ENCODE measurements at places on chromosomes 6 and 20.

GRCh38 chr6:27076116-27076515, 171.4 kb upstream of the PRSS16 start:
- DNase-seq: no peak

- DNase-seq: no peak
These were observed 2.2 kb upstream of the PTPRA start for GRCh38 chr20:2871111-2871465.

- no peak for DNase-seq
These were observed 234.8 kb downstream of the PHACTR1 start for GRCh38 chr6:12951415-12951814.

DNA sequence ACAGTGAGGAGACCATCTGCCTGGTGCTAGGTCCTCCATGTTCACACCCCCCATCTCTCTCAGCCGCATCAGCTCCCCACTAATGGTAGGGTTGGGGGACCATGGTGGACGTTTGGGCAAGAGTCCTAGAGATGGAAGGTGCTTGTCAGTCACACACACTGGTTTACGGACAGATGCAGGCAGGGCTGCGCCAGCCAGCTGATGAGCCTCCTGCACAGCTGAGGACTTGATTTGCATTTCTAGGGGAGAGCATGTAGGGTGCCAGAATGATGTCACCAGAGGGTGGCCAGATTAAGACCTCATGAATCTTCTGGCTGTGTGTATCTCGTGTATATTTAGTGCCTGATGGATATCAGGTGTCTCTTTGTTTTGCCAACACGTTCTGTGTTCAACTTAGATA, 28.6 kb downstream of the CST8 start:
- DNase-seq: no peak

GRCh38 chr20:49696594-49696993, 17.1 kb downstream of the B4GALT5 start:
- DNase-seq: no peak

DNA sequence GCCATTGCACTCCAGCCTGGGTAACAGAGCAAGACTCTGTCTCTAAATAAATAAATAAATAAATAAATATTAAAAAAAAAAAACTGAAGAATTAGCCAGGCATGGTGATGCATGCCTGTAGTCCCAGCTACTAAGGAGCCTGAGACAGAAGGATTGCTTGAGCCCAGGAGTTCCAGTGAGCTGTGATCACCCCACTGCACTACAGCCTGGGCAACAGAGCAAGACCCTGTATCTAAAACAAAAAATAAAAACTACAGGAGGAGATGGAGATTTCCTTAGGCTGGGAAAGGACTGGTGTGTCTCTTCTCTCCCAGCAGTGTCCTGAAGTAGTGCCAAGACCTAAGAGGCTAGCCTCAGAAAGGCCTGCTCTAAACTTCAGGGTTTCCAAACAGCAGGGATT, 8.1 kb upstream of the GTF3C6 start:
- DNase-seq: no peak

GRCh38 chr6:6505111-6505510, 83.4 kb upstream of the LY86 start:
- no peak for DNase-seq

DNA sequence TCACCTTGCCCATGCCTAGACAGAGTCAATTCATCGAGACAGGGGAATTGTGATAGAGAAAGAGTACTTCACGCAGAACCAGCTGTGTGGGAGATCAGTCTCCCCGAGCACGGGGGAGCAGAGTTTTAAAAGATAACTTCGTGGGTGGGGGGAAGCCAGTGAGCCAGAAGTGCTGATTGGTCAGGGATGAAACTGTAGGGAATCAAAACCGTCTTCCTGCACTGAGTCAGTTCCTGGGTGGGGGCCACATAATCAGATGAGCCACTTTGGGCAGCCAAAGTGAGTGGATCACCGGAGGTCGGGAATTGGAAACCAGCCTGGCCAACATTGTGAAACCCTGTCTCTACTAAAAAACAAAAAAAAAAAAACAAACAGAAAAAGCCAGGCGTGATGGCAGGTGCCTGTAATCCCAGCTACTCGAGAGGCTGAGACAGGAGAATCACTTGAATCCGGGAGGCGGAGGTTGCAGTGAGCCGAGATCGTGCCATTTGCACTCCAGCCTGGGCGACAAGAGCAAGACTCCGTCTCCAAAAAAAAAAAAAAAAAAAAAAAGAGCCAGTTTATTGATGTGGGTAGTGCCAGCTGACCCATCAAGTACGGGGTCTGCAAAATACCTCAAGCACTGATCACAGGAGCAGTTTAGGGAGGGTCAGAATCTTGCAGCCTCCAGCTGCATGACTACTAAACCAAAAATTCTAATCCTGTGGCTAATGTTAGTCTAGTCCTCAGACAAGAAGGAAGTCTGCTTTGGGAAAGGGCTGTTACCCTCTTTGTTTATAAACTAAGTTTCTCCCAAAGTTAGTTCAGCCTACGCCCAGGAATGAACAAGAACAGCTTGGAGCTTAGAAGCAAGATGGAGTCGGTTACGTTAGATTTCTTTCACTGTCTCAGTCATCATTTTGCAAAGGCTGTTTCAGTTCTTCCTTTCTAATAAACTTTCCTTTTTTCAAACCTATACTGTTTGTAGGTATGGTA, 3.9 kb upstream of the TRIM39 start:
- peak; percentile 66 for DNase-seq

DNA sequence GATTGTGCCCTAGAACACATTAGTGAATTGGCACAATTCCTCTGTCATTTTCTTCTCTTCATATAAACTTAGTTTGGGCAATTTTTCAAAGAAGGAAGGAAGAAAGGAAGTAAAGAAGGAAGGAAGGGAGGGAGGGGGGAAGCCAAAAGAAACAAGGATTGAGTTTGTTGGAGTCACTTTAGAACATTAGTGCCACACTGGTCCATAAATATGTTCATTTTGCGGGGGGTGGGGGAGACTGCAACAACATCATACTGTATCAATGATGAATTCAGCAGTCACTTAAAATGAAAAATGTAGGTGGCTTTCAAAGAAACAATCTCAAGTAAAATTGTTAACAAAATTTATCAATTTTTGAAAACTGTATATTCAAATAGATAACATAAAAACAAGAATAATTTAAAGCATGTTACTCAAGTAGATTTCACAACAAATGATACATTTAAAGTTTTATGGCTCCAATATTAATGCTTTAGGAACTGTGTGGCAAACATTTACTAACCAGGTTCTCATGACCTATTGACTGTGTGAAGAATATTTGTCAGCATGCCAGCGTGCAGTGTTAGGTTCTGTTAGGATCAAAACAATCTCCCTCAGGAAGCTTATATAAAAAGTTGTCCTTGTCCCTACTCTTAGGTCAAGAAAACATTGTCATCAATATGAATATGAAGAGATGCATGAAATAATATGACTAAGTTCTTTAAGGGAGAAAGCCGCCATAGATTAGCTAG, 208.1 kb upstream of the AGPAT4 start:
- DNase-seq: no peak

- peak; percentile 11 for DNase-seq
These were observed 327.2 kb upstream of the ZFP64 start for GRCh38 chr20:52518735-52519134.

- DNase-seq: no peak
These were observed 25.0 kb downstream of the L3MBTL3 start for GRCh38 chr6:130043344-130043743.

DNA sequence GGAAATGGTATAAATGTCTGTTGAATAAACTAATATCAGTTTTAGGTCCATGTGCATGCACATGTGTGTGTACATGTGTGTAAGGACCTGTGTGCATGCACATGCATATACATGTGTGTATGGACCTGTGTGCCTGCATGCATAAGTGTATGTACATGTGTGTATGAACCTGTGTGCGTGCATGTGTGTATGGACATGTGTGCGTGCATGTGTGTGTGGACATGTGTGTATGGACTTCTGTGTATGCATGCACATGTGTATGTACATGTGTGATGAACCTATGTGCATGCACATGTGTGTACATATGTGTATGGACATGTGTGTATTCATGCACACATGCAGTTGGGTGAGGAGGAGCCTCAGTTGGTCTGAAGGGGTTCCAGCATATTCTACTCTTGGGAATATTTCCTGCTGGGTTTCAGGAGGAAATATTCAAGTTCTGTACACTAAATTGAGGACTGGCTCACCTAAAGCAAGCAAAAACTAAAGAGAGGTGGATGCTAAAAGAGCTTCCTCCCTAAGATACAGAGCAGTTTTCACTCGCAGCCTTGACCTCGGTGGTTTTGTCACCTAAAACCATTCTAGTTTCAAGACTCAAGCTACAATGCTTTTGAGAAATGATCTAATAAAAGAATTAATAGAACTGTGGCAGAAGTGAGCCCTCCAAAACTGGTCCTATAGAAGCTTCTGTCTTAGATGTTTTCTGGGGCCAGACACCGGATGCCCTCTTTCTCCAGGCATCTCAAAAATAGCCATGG, 742.8 kb downstream of the MAFB start:
- no peak for DNase-seq

GRCh38 chr6:107064579-107065065, 36.6 kb downstream of the MTRES1 start:
- no peak for DNase-seq

DNA sequence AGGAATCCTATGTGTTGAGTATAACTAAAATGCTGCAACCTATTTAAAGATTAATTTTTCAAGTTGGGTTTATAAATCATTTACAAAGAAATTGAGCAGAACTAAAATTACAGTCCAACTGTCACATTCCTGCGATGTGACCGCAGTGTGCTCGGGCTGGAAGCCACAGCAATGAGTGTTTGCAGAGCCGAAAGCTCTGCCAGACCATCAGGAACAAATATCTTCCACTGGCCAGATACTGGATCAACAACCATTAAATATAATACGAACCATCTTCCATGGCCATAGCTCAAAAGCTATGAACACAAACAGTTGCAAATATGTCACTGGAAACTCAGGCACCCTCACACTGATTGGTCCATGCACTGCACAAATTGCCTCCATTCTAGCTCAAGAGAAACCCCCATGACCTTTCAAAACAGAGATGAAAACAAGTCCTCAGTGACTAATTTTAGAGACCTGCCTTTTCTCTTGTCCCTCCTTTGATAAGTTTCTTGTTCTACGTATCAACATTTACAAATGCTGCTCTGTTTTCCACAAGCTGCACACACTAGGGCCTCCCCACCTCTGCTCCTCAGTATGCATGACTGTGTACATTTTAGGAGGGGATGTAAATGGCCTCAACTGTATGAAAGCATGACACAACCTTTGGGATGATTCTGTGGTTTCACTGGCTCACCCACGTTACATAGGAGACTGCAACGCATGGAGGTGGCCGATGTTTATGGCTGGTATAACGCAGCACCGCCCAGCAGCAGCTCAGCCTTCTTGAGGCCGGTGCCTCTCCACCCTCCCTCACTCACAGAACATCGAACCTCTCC, 171.7 kb downstream of the WDR27 start:
- DNase-seq: peak; percentile 85

DNA sequence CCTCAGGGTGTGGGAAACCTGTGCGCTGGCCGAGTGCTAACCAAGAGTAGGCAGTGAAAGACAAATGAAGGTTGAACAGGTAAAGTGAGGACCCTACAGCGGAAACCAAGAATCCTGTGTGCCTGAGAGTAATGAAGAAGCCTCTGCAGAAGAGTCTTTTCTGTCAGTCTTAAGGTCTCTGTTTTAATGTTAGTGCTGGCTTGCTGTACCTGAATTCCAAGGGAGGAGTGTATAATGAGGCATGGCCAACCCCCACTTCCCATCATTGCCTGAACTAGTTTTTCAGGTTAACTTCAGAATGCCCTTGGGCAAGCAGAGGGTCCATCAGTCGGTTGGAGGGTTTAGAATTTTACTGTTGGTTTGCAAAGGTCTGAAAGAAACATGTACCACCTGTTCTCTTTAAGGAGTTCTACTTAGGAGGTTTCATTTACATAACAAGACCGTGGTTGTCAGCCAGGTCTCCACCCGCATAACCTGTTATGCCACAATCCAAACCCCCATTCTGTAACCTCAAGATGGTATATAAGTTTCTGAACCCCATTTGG, 589 bp upstream of the PDCD2 start:
- no peak for DNase-seq

- no peak for DNase-seq
These were observed 226.0 kb downstream of the BMP7 start for GRCh38 chr20:57040466-57040865.

DNA sequence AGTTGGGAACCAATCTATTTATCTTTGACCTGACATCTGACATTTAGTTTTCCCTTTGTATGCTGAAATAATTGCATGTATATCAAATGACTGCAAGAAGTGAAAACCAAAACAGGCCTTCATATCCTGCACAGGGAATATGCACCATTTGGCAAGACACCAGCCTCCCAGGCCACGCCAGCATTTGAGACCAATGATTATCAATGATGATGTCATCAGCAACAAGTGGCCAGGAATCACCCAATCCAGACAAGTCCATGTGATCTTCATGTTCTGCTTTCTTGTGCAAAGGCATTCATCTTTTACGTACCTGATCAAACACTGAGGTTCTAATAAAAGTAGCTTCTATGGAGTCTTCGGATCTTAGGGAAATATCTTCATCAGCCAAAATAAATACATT, 107.4 kb upstream of the TENT5A start:
- DNase-seq: no peak

DNA sequence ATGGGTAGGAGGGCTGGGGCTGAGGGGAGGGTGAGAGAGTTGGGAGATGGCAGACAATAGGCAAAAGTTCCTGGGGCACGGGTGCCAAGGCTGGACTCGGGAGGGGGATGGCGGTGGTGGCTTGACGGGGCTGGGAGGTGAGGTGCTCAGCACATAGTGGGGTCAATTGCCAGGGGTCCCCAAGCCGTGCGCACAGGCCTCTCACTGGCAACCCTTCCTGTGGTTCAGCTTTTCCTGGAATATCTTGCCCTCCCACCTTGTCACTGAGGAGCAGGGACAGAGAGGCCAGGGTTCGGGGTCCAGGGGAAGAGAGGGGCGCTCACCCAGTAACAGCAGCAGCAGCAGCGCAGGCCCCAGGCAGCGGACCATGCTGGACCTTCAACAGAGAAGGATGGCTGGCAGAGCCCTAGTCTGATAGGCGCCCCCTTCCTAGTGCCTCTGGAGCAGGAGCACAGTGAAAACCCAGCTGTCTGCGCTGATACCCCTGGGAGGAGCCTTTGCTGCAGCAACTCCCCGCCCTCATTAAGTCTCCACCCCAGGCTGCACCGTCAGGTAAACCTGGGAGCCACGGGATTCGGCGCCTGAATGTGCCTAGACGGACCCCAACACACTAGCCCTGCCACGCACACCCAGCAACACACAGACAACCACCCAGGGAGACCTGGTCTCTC, at the start of gene GFRA4:
Gene GFRA4, minus strand, starts transcription at position 369 of the 671 bp plus-strand sequence. Its CDS starts 0 bp downstream, at position 369.
- no peak for DNase-seq

- DNase-seq: no peak
These were observed 77.1 kb upstream of the FRMD1 start for GRCh38 chr6:168155821-168156741.

Measured in BJ (cell line).